Stimulated activated CD8-positive, alpha-beta memory T cell treated with anti-CD3 and anti-CD28 coated beads, Interleukin-15, amount 100 ng/mL, for 4 hours (primary cell): ENCODE measurements at places on chromosomes 2 and 18.

DNA sequence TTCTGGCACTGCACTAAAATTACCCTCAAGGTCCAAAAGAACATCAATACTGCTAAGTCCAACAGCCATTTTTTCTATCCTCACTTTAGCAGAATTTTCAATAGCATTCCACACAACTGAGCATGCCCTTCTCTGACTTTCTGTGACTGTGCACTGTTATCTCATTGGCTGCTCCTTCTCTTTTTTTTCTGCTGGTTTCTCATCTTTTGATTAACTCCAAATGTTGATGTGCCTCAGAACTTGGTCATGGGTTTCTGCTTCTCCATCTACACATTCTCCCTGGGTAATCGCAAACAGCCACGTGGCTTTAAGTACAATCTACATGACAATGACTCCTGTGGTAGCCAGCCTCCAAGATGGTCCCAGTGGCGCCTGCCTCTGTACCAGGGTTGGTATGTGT lies 75.0 kb upstream of the CD226 start:
- no peak for DNase-seq

DNA sequence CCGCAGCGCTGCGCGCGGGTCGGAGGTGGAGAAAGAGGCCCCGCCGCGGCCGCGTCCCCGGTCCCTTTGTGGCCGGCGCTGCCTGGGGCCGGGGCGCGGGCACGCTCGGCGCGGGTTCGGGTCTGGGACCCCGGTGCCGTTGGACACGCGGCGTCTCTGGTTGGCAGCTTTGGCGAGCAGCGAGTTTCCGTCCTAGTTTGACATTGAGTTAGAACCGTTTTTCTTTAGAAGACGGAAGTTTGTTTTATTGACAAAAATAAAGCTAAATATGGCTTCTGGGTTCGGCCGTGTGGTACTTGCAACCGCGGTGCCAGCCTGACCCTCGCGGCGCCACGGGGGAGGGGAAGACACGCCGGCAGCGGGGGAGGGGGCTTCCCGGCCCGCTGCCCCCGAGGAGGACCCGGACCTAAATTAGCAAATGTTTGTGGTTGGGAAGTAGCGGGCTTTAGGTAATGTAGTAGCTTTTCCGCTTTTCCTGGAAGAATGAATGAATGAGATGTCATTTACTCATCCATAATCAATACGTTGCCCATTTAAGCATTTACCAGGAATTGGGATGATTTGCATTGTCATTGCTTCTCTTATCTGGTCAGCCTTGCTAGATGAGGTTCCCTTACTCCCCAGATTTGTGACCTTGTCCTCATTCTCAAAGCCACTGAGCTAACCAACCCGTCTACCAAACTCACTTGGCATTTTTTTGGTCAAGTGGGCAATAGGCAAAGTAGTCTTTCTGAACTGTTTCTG lies 530 bp downstream of the GALNT1 start:
- DNase-seq: peak; percentile 0

DNA sequence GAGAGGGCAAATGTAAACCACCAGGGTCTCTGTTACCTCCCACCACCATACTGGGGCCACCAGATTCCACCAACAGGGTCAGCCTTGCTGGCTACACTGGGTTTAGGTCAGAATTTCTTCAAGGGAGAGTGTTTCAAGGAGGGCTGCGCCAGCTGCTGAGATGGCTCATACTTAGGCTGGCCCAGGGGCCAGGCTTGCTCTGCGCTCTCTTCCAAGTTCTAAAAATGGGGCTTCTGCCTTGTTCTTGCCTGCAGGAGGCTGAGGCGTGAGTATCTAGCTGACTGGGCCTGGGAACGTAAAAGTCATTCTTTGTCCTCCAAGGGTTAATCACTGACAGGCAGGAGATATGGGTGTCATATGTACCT lies 28.1 kb downstream of the MRPL33 start:
- DNase-seq: no peak

- DNase-seq: no peak
These were observed 82.3 kb upstream of the SPRED2 start for GRCh38 chr2:65514555-65515195.

- no peak for DNase-seq
These were observed 222.6 kb upstream of the CHAC2 start for GRCh38 chr2:53544871-53545558.

DNA sequence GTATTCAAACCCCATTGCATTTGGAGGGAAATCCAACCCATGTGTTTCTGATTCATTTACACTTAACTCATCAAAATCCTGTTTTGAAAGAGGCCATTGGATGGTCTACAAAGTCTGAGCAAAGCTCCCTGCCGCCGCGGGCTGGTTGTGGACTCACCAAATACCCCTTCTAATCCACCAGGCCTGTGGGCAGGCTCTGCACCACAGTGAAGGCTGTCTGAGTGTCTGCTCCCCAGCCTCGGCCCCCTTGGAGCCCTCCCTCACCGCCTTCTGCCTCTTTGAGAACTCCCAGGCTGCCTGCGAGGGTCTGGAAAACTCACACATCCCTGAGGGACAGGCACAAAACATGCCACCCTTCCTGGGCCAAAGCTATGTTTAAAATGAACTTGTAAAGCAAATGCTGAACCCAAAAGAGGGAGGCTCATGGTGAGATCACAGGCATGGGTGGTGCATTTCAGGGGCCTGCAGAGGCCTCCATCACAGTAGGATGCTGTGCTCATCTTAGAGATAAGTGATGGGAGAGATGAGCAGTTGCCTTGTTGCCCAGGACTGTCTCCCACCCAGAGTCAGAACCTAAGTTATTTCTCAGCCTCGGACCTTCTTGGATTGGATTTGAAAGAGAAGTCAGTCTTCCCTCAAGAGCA lies 225.0 kb downstream of the CYP26B1 start:
- no peak for DNase-seq

DNA sequence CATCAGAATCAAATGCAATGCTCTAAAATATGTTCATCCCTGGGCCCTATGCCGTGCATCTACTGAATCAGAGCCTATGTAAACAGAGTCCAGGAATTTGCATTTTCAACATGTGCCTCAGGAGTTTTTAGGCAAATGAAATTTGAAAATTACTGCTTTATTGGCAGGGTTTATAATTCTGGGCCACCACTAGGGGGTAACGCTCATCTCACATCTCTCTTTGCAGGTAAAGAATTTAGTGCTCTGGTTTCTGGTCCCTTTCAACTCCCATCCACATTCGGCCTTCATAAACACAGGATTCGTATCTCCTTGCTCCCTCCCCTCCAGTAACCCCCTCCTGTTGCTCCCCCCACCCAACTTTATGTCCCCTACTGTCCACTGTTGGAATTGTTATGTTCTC lies 49.3 kb downstream of the LYPD6B start:
- no peak for DNase-seq

GRCh38 chr18:42474577-42474976 lies 519.5 kb downstream of the PIK3C3 start:
- no peak for DNase-seq

GRCh38 chr2:150409196-150409595 lies 78.3 kb downstream of the RND3 start:
- DNase-seq: no peak

GRCh38 chr2:231212329-231212845 lies 14.0 kb downstream of the ARMC9 start:
- no peak for DNase-seq

DNA sequence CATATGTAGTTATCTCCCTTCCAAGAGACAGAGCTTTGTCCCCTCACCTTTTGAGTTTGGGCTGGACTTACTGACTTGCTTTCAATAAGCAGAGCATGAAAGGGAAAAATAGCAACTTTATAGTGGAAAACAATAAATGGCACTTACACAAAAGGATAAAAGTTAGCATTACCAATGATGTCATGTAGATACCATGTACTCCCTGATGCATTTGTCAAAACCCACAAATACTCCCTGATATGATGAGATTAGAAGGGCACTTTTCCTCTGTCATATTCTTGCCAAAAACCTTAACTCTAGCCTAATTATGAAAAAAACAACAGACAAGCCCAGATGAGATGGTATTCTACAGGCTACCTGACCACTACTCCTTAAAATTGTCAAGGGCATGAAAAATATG lies 16.0 kb downstream of the HIBCH start:
- no peak for DNase-seq

GRCh38 chr2:142300517-142300916 lies 169.7 kb upstream of the LRP1B start:
- no peak for DNase-seq

- DNase-seq: no peak
These were observed 91.4 kb upstream of the NCK2 start for GRCh38 chr2:105653302-105653701.

GRCh38 chr18:13382366-13382953 lies 163.9 kb downstream of the LDLRAD4 start:
- DNase-seq: no peak

DNA sequence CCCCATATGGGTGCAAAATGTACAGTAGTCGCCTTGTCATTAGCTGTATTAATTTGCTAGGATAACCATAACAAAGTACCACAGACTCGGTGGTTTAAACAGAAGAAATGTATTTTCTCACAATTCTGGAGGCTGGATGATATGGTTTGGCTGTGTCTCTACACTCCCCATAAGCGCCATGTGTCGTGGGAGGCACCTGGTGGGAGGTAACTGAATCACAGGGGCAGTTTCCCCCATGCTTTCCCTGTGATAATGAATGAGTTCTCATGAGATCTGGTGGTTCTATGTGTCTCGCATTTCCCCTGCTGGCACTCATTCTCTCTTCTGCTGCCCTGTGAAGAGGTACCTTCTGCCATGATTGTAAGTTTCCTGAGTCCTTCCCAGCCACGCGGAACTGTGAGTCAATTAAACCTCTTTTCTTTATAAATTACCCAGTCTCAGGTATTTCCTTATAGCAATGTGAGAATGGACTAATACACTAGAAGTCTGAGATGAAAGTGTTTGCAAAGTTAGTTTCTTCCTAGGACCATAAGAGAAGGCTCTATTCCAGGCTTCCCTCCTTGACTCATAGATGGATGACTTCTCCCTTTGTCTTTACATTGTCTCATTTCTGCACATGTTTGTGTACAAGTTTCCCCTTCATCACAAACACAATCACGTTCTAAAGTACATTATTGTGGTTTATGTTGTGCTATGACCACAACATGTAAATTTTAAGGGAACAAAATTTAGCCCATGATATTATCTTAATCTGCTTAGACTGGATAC lies 1442.6 kb downstream of the SUCLG1 start:
- DNase-seq: no peak

- DNase-seq: no peak
These were observed 42.4 kb upstream of the PSMD14 start for GRCh38 chr2:161265874-161266273.

DNA sequence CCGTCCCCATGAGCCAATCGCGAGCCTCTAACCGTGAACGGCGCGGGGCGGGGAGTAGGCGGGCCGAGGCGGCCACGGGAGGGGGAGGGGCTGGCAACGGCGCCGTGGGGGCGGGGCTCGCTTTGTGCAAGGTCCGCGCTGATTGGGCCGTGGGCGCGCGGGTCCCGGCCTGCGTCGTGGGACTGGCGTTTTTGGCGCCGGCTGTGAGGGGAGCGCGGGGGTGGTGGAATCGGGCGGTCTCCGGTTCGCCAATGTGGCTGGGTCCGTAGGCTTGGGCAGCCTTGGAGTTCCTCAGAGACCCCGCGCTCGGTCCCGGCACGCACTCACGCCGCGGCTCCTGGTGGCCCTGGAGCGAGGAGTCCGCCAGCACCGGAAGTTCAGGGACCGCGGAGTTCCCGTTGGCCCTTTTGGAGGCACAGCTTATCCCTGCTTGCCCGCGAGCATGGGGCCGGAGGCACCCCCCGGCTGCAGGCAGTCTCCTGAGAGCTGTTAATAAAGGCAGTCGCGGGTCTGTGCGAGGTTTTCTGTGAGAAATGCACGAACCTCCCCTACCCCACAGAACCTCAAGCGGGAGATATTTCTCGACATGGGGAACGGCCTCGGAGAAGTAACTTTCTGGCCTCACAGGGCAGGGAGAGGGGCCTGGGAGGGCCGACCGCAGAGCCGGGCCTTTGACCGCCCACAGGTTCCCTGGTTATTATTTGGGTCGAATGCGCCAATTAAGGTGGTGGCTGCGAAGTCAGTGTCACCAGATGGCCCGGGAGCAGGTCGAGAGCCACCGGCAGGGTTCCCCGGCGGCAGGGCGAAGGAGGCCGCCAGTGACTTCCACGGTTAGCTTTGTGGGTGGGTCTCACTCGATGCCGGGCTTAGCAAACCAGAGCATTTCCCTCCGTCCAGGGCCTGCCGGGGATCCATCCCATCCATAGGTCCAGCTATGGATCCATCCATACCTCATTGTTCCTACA lies 574 bp upstream of the NCL start:
- DNase-seq: peak; percentile 98

GRCh38 chr2:196783431-196784094 lies 15.9 kb downstream of the GTF3C3 start:
- DNase-seq: no peak

- DNase-seq: no peak
These were observed 30.7 kb upstream of the FANCL start for GRCh38 chr2:58271826-58272225.

GRCh38 chr2:10890706-10891270 lies 20.9 kb upstream of the KCNF1 start:
- no peak for DNase-seq

GRCh38 chr2:106095478-106096298 lies 98.4 kb downstream of the UXS1 start:
- DNase-seq: peak; percentile 46

DNA sequence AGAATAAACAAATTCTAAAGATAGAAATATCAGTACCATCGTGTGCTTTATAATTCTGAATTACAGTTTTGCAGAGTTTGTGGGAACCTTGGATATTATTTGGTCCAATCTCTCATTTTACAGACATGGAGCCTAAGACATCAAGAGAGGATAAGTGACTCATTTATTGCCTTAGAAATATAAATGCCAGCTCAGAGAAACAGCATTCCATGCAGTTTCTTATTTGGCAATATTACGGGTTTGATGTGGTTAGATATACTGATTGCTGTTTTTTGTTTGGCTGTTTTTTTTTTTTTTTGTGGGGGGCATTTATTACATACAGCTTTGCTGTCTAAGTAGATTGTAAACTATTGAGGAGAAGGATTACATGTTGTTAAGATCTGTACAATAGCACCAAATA lies 1241.1 kb upstream of the LRRTM1 start:
- no peak for DNase-seq

DNA sequence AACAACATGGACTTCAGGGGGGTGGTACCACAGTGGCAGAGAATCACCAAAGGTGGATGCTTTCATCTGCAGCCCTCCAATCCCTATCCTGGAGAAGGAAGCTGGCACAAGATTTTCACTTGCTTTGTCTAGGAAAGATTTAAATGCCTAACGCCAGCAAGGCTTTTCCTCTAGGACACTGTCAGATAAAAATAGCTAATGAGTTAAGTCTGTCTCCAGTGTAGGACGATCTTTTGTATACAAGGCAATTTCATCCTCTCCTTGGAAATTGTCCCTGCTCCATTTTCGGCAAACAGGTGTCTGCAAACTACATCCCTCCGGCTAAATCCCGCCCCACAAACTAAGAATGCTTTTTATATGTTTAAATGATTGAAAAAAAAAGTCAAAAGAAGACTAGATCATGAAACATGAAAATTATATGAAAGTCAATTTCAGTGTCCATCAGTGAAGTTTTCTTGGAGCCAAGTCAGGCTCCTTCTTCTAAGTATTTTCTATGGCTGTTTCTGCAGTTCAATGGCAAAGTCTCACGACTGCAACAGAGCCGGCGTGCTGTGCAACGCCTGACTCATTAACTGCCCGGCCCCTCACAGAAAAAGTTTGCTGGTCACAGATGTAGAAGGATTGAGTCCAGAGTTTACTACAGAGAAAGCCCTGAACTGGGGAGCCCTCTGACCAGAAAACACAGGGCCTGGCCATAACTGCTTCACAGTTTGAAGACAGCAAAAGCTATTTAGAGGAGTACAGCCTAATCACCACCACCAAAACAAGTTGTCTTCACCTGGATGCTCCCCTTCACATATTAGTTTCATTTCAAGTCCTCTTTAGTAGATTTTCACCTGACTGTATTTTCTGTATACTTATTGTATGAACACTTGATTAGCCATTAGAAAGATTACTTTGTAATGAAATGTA lies 52.3 kb downstream of the PIEZO2 start:
- DNase-seq: no peak

GRCh38 chr2:11142330-11142729 lies 12.9 kb upstream of the SLC66A3 start:
- DNase-seq: no peak
